Mesenteric fat pad (tissue), 1 donor: ENCODE measurements at places on chromosomes 12 and 14. TPM values are rescaled to one million over a fixed set of nuclear protein-coding genes. Genes with fewer than 3 reads are reported as not detected.

Gene HHIPL1
- total RNA-seq: 3.8 TPM

Gene TAS2R14
- total RNA-seq: 2.4 TPM

Gene OR6J1
- not detected for total RNA-seq

Gene PIWIL1
- total RNA-seq: not detected

Gene RTL1
- total RNA-seq: not detected

Gene PGF
- total RNA-seq: 2.9 TPM

Gene STAB2
- 0.35 TPM for total RNA-seq

Gene CATSPERB
- 2.0 TPM for total RNA-seq

Gene P2RX7
- total RNA-seq: 4.7 TPM

Gene KCNK13
- 1.3 TPM for total RNA-seq

Gene NID2
- total RNA-seq: 66.2 TPM

Gene NPFF
- not detected for total RNA-seq

Gene CAPZA3
- not detected for total RNA-seq

Gene IGFBP6
- total RNA-seq: 195 TPM

Gene ACVR1B
- total RNA-seq: 40.9 TPM

Gene SPIC
- total RNA-seq: not detected

Gene NELL2
- 0.71 TPM for total RNA-seq

Gene PIK3C2G
- 0.13 TPM for total RNA-seq
